Stimulated activated CD8-positive, alpha-beta memory T cell treated with anti-CD3 and anti-CD28 coated beads, Interleukin-15, amount 100 ng/mL, for 24 hours (primary cell): ENCODE measurements at places on chromosomes 6 and 20.

DNA sequence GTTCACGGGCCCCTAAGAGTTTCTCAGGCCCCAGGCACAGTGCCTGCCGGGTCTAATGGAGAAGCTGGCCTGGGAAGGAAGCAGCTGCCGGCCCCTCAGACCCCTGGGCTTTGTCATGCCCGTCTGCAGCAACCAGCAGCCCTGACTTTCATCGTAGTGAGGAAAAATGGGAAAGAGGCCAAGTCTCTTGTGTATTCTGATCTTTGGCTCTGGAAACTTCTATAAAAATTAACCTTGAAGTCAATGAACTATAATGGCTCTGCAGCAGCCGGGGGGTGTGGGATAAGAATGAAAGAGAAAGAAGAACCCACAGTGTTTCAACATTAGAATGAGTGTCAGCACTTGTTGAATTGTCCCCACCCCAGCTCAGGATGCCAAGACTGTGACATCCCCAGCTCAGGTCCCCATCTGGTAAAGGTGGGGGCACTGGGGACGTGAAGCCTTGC lies 12.9 kb downstream of the TGM2 start:
- DNase-seq = no peak

DNA sequence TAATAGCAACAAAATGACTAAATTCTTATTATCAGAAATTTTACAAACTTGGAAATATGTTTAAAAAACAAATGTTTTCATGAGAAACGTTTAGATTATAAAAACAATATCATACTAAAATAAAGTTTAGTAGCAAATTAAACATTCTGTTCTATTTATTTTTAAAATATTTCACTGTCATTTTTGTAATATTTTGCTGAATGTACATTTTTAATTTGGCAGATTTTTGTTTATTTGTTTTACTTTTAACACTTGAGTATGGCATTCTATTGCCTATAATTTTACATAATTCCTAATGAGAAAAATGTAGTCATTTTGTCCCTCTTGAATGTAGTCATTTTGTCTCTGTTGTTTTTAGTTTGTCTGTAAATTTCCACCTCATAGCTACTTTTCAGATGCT lies 1400.2 kb downstream of the GRIK2 start:
- no peak for DNase-seq

GRCh38 chr20:52757411-52757810 lies 214.7 kb upstream of the TSHZ2 start:
- DNase-seq = no peak

DNA sequence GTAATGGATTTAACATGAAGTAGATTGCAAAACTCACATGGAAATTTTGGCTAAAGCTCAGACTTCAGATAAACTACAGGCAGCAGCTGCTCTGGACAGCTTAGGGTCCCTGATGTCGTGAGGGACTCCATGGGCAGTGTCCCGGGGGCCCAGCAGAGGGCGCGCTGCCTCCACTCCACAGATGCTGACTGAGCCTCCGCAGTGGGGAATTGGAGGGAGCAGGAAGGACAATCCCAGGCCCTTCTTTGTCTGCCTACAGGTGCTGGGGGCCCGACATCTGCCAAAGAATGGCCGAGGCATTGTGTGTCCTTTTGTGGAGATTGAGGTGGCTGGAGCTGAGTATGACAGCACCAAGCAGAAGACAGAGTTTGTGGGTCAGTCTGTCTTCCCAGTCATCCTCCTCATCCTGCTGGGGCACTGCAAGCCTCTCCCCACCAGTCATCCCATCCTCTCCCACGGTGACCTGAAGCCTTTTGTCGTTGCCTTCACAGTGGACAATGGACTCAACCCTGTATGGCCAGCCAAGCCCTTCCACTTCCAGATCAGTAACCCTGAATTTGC lies 35.9 kb downstream of the PLCG1 start:
- peak; percentile 41 for DNase-seq

DNA sequence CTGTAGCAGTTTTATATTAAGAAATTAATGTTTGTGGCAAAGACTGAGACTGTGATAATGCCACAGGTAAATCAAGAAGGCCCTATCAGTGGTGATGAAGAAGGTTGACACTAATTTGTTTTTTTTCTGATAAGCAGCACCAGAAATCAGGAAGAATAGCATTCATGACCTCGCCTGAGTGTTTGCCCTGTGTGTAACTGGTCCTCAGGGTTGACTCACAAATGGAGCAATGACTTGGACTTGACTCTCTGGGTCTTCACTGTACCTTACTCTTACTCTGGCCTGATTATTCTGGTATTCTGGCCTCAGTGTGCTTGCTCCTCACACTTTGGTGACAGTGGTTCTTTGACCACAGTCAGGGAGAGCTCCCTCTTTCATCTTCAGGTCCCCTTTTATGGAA lies 243.9 kb downstream of the HAO1 start:
- DNase-seq = no peak

DNA sequence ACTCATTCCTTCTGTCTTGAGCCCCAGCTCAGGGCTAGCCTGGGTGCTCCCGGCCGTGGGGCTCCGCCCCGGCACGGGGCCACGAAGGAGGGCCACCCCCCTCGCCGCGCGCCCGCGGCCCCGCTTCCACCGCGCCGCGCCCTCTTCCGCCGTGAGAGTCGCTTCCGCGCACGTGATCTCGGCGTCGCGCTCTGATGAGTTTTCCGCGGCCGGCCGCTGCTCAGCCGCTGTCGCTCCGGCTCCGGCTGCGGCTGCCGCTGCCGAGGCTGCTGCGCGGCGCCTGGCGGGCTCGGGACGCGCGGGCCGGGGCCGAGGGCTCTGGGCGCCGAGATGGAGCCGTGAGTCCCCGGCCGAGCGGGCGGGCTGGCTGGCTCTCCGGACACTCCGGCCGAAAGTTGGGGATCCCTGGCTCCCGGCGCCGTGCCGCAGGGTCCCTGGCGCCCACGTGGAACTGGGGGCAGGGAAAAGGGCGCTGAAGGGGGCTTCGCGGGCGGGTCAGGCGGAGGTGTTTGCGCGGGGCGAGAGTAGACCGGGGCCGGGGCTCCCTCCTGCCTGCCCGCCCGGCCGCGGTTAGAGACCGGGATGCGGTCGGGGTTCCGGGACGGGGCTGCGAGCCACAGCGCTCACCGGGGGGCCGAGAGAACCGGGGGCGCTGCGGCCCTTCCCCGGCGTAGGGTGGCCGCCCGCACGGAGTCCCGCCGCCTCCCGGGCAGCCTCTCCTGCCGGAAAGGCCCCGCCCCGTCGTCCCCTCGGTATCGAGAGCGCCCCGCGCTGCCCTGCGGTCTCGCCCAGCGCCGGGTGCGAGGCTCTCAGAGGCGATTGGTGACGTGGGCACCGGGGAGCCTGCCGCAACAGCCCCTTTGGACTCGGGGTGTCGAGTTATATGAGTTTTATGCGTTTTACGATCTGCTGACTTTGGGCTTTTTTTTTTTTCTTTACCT lies at the start of gene TMEM181:
Gene TMEM181, plus strand, starts transcription at position 197 of the 941 bp plus-strand sequence. Its CDS starts 134 bp downstream, at position 331.
- DNase-seq = peak; percentile 76

- DNase-seq = no peak
These were observed 26.3 kb upstream of the FOXQ1 start for GRCh38 chr6:1285556-1285955.

DNA sequence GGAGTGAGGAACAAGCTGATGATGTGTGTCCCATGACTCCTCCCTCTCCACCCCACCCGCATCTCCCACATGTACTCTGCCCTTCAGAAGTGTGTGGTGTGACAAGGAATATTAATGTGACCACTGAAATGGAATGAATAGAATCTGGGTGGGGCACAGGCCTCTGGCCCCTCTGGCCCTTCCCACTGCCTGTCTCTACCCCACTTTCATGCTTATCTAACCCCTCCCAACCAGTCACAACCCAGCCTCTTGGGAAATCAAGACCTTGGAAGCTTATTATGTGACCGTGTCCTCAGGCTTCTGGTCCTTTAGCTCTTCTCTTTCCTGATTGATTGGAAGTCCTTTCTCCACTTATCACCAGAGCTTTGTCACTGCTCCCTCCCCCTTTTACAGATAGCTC lies 312.2 kb upstream of the SOX4 start:
- no peak for DNase-seq

DNA sequence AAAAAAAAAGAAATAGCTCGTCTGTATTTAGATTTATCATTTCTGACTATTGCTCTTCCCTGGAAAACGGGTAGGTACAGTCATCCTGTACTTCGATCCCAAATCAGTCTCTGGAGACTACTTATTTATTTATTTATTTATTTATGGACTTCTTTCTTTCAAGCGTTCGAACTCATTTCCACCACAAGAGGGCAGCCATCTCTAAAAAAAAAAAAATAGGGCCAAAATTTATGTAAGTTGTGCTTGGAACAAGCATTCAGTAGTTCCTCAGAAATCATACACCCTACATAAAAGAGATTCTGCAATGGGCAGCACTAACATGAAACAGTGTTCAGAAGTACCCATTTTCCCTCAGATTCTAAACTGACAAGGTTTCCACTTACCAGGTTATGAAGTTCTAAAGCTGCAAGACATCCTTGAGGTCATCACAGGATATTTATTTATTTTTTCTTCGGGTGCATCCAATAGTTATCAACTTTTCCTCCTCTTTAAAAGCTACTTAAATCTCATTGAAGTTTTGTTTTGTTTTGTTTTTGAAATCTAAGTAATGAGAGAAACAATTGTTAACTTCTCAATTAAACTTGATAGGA lies 1.9 kb upstream of the BMP2 start:
- DNase-seq = no peak

GRCh38 chr6:26576929-26577719 lies 19.6 kb upstream of the ABT1 start:
- DNase-seq = no peak

DNA sequence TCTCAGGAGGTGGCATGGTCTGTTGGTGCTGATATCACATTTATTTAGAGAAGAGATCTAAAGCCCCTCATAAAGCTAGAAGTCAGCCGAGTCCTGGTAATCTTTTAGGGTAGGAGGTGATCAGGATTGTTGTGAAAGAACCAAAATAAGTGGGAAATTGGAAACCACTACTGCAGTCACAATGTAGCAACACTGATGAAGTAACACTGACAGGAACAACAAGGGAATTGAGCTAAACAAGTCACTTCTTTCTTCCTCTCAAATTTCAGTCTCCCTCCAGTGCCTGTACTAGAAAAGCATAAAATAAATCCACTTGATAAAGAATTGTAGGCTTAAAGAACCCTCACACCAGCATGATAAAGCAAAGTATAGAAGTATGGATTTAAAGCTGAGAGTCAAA lies 1509.0 kb downstream of the GRIK2 start:
- DNase-seq = no peak

DNA sequence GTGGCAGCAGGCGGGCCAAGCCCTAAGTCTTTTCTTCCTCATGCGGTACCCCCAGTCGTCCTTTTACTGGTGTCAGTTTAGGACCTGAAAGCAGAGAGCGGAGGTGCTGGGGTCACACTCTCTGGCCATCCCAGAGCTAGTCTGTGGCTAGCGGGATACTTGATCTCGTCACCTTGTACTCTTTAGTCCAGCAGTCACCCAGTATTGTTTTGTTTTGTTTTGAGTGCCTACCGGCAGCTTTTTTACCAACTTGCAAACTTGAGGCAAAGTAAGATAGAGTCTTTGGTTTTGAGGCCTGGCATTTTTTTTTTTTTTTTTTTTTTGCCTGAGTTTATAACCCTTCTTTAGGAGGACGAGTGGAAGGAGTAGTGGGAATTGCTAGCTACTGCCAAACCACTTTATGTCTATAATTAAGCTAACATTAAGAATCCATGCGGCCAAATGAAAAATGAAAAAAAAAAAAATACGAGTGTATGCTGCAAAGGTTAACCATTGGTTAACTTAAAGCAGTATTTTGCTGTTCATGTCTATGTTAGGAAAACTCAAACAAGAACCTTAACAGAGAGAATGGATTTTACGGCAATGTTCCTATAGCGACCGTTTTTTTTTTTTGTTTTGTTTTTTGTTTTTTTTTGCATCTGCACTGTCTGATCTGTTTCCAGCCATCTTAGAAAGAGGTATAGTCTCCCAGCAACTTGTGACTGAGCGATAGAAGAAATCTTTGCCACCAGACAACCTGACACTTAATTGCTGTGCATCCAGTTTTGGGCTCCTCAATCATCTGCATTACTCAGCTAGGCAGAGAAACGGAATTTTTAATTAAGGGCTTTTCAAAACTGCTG lies 56.9 kb downstream of the FAM217A start:
- DNase-seq = no peak

DNA sequence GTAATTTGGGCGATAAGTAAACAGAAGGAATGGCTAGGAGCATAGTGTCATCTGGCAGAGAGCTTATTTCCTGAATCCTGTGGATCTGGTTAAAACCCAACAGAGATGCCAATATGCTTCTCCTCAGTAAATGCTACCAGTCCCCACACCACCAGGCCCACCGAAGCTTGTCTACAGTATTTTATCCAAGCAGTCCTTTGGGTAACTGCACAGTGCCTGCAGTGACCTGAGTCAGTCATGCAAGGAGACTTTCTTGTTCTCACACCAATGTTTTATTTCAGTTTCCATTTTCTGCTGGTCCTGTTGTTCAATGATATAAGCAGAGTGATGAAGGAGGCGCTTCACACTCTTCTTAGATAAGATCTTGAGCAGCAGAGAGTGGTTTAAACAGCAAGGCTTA lies 326.3 kb downstream of the RIMS1 start:
- DNase-seq = no peak

- DNase-seq = no peak
These were observed 26.8 kb downstream of the TRMT6 start for GRCh38 chr20:5923493-5923892.

- DNase-seq = no peak
These were observed 77.9 kb downstream of the MRPL14 start for GRCh38 chr6:44049163-44049988.

GRCh38 chr6:51788121-51788520 lies 299.3 kb downstream of the PKHD1 start:
- DNase-seq = no peak

DNA sequence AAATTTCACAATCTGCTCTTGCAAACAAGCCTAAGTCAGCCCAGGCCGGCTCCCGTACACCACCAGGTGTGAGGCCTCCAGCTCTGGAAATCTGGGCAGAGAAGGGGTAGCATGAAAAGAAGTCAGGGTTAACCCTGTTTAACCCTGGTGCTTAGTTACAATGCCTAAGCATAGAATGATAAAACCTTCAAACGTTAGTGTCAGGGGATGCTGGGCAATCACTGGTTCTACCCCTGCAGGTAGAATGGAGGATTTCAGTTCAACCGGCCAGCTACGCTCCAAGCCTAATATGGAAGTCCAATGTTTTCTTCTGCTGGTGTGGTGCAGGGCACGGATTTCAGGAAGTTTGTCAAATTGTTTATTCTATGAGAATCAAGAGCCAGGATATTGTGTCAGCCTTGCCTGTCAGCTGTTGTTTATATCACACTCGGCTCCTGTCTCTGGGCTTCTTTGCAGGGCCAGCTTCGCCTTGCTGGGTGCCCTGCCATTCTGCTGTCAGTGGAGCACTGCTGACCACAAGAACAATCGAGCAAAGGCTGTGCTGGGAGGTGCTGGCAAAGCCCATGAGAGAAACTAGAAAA lies 20.2 kb upstream of the CD93 start:
- no peak for DNase-seq

- DNase-seq = no peak
These were observed 67.8 kb downstream of the RNF182 start for GRCh38 chr6:13992417-13993055.

GRCh38 chr20:32516583-32517517 lies 68.3 kb downstream of the NOL4L start:
- DNase-seq = no peak

GRCh38 chr6:44561060-44561623 lies 173.6 kb downstream of the CDC5L start:
- no peak for DNase-seq

- no peak for DNase-seq
These were observed 309 bp upstream of the ABRACL start for GRCh38 chr6:139028215-139028657.
